ENCODE measurements at places on chromosomes 4 and X.

- no peak for DNase-seq
Measured at GRCh38 chrX:3651277-3651676, 62.2 kb downstream of the PRKX start.

DNA sequence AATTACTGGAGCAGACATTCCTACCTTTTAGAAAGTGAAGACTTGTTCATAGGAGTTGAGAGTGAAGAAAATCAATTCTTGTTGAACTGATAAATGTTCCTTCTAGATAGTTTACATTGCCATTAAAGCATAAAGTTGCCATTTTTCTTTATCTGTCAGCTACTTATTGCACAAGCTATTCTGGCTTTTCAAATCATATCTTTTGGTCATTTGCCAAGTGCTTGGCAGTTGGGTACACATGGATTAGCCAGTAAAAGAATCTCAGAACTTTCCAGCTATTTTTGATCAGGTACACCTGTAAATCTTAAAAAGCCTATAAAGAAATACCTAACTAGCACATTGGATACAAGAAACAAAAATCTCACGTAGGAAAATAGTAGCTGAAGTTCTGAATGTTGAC is 56.4 kb upstream of the PNPLA4 start:
- no peak for DNase-seq

DNA sequence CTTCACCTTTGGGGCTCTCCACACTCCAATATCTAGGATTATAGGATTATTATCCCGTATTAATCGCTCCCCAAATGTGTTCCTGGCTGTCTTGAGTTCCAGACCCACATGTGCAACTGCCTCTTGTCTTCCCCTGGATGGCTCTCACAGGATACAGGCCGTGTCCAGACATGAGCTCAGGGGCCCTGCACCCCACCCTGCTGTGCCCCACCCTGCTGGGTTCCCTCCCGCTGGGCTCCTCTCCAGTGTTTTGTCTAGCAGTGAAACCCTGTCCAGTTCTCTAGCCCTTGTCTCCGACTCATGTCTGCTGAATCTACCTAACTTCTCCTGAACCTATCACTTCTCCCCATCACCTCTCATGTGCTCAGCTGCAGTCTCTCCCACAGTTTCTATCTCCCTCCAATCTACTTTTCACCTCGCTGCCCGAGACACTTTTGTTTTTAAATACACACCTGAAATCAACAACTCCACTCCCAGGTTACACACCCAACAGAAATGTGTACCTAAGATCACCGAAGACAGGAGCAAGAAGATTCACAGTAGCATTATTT is 2.0 kb downstream of the RNF212 start:
- no peak for DNase-seq

DNA sequence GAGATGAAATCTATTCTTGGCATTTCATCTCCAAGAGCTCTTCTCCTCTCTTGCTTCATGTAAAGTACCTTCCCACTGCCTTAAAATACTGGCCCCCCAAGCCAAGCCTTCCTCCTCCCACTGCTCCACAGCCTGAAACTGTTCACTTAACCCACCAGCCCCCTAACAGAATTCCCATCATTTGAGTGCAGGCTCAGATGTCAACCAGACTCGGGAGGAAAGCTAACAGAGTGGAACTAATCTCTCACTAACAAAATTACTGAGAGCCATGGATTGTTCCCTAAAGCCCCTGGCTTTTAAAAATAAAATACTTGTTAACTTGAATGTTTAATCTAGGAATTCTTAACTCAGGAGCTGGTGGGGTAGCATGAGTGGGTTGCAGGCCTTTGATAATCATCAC is 7.1 kb upstream of the DCUN1D4 start:
- DNase-seq: no peak

DNA sequence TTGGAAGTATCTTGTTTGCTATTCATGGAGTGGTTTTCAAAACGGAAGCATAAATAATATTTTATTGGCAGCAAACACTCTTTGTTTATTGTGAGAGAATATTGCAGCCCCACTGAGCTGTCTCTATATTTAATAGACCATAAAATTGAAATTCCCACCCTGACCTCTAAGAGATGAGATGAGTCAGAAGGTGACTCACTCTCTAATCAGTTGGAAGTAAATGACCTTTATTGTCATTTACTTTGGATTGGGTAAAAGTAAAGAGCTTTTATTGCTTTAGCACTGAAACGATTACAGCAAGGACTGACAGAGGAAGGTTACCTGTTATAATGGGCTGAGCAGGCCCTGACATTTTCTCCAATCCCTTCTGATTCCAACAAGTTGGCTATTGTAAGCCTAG is 55.0 kb downstream of the SYTL5 start:
- peak; percentile 34 for DNase-seq

GRCh38 chr4:99300934-99301333 is 10.1 kb upstream of the ADH1A start:
- no peak for DNase-seq

DNA sequence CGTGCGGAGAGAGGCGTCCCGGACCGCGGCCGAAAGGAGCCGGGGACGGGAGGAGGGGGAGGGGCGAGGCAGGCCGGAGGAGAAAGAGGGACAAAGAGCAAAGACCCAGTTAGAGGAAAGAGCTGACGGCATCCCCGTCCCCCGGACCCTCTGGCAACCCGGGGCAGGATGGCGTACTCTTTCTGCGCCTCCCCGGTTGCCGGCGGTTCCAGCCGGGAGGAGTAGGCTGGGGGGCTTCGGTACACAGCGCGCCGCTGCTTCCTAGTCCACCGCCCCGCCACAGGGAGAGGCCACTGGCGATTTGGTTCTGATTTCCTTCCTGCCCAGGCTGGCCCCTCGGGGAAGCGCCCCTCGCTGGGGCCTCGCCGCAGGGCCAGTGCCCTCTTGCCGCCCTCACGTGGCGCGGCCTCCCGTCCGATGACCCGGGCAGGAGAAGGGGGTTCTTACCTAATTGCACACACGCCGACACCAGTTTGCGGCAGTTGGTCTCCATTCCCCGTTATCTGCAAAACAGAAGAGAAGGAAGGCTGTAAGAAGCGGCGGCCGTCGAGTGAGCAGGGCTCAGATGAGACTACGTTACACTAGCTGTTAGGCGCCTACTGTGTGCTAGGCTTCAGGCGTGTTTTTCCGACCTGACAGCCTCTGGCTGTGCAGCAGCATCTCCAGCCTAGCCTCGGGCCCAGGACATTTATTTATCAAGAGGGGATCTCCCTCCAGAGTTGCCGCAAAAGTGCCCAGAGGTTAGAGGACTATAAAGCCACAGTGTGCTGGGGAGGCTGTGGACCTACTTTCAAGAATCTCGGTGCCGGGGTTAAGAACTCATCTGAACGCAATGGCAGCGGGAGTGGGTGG is 9.9 kb upstream of the PITX2 start:
- DNase-seq: no peak

- no peak for DNase-seq
Measured at GRCh38 chr4:74805601-74806000, 11.3 kb upstream of the BTC start.

DNA sequence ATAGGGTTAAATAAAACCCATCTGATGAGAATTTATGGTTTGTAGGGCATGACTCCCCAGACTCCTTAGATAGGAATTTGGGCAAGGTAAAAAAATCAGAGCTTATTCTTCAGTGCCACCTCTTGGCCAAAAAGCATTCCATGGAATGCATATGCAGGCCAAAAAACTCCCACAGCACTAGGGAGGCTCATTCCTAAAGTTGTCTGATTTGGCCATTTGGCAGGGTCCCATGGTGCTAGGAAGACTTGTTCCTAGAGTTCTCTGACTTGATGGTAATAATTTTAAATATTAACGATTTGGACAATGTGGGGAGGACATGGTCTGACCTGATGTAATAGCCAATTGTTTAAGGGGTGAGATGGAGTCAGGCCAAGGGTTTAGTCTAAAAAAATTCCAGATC is 93.0 kb downstream of the SPIN4 start:
- DNase-seq: no peak

DNA sequence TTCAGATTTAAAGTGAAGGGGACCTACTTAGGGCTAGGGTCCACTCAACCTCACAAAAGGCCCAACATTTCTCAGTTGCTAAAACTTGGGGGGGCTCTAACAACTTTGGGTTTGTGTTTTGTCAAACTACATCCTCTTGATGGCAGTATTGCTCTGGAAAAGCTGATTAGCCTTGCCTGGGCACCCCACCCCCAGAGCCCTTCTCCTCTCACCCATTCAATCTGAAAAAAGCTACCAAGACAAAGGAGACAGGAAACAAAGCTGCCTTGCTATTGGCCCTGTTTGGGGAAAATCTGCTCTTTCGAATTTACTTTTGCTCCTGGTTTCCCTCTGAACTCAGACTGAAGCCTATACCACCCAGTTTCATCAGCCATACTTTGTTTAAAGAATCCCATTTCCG is 195.2 kb upstream of the STK26 start:
- DNase-seq: no peak

DNA sequence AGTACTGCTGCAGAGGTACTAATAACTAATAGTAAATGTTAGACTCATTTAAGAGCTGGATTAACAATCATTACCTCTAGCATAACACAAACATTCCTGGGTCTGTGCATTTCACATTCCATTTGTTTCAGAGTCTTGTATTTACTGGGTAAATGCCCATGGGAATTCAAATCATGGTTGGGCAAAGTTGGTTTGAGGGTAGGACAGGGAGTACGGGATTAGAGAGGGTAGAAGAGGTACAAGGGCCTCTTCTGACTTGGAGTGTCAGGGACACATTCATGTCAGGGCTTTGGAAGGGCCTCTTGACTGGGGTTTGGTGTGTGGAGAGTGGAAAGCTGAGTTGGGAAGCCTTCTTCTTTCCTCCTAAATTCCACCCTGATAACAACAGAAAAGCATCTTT is 65.9 kb downstream of the WWC2 start:
- DNase-seq: no peak

GRCh38 chr4:162767083-162767482 is 399.6 kb downstream of the NAF1 start:
- no peak for DNase-seq

DNA sequence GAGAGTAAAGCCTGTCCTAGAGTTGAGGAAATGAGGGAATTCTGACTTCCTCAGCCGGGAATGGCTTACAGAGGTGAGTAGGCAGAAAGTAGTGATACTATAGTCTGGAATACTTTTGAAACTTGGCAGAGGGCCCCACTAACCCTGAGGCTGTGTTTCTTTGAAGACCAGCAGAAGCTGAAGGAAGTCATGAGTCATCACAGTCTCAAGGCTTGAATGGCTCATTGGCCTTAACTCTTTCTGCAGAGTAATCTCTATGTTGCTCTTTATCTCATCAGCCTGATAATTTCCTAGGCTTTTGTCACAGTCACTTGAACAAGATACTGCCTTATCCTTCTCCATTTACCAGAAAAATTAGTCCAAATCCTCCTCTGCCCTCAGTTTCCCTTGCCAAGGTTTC is 80.8 kb downstream of the ANKRD50 start:
- DNase-seq: no peak

GRCh38 chrX:19176901-19177630 is 54.8 kb upstream of the ADGRG2 start:
- no peak for DNase-seq

GRCh38 chr4:13316354-13316753 is 167.8 kb downstream of the RAB28 start:
- DNase-seq: no peak

DNA sequence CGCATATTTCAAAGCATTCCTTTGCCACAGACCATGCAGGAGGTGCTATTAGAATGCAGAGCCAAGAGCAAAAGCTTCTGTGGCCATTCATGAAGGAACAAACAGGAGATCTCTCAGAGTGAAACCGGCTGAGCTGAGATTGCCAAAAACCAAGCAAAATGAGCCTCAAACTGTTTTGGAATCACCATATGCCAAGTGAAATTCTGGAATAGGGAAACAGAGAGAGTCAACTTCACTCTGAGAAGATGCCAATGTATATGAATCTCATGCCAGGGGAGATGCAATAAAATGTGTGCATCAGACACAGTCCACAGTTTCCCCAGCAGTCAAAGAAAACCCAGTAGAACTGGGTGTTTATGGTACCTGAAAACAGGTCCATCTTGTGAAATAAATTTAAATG is 42.3 kb downstream of the SRPX start:
- no peak for DNase-seq

DNA sequence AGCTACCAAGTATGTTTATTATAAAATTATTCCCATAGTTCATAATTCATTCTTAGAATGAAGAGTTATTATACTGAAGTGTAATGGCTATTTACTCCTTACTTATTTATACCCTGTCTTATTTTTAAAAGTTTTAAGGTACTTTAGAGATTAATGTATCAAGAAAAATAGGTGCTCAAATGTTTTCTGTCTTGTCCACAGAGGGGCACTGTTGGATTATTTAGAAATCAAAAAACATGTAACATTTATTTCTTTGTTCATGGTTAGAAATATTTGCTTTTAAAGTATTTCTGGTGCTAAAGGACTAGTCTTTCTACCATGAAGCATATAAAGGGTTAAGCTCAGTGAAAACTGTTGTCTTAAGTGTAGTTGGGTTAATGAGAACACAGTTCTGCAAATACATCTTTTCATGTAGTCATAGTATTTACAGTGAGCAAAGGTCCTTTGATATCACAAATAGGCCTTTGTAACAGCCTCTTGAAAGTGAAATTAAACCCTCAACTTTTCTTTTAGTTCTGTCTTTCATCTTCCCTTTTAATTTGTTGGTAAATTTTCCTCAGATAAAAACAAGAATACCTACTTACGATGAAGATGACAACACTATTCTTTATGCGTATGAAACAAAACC is 7.7 kb downstream of the SCML1 start:
- no peak for DNase-seq

- no peak for DNase-seq
Measured at GRCh38 chr4:3451956-3452355, 10.2 kb downstream of the HGFAC start.

DNA sequence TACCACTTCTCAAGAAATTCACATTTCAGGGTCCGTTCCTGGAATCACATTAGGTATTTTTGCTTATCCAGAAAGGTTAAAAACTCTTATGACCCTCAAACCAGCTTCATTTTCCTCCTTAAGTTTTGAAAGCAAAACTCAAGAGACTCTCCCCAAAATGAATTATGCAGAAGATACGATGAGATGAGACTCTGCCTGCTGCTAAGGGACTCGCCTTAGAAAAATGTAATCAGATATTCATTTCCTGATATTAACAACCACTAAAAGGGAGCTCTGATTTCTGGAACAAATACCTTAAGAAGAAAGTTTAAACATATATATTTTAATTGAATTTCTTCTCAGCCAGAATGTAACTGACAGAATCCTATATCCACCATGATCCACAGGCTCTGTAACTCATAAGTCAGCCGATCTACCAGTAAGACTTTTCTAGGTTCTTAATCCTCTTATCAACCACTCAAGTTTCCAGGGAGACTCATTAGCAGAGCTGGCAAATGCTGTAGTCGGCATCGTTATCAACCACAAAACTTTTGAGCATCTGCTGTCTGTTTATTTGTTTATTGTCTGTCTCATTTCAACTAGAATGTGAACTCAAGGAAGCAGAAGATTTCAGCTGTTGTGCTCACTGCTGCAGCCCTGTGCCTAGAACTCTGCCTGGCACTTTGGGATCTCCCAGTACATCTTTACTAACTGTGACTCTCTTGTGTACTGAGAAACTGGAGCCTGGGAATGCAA is 112.5 kb downstream of the LDB2 start:
- no peak for DNase-seq

- no peak for DNase-seq
Measured at GRCh38 chr4:70754470-70754869, 32.7 kb downstream of the RUFY3 start.

Data from NCI-H1930 (cell line).